G401 (cell line): ENCODE measurements at places on chromosomes 11 and 22.

- no peak for DNase-seq
These were observed 15.1 kb downstream of the LIMK2 start for GRCh38 chr22:31227186-31227585.

DNA sequence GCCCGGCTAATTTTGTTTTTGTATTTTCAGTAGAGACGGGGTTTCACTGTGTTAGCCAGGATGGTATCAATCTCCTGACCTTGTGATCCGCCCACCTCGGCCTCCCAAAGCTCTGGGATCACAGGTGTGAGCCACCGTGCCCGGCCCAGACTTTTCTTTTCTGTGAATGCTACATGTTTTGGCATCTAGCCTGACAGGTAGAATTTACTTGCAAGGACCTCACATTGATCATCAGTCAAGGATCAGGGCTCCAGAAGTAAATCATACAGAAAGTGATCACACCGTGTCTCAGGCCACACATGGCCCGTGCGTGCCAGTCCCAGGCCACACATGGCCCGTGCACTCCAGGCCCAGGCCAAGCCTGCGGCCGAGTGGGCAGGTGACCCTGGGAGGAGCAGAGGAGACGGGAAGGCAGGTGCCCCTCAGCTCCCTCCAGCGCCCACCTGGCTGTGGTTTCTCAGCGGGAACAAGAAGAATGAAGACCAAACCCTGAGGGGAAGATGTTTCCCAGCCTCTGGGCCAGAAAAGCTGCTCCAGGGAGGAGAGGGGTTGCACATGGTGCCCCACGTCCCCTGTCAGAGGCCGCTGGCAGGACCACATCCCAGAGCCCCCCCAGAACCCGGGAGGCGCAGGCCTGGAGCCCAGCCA lies 76.2 kb downstream of the BRD1 start:
- DNase-seq, result no peak

DNA sequence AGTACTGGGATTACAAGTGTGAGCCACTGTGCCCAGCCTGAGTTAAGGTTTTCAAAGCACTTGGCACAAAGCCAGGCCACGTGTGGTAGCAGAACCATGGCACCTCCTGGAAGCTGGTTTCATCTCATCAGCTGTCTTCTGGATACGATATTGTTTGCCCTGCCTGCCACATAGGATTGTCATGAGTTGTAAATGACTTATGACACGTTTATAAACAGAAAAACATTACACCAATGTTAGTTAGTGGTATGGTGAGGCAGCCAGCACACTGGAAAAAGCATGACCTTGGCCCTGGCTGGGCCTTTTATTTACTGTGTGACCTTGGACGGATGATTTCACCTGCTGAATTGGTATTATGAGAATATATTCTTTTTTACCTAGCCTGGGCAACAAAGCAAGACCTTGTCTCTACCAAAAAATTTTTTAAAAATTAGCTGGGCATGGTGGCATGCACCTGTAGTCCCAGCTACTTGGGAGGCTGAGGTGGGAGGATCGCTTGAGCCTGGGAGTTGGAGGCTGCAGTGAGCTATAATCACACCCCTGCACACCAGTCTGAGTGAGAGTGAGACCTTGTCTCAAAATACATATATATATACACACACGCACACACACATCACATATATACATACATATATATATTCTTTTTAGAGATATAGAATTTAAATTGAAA lies 24.0 kb upstream of the MYH9 start:
- DNase-seq, result no peak

DNA sequence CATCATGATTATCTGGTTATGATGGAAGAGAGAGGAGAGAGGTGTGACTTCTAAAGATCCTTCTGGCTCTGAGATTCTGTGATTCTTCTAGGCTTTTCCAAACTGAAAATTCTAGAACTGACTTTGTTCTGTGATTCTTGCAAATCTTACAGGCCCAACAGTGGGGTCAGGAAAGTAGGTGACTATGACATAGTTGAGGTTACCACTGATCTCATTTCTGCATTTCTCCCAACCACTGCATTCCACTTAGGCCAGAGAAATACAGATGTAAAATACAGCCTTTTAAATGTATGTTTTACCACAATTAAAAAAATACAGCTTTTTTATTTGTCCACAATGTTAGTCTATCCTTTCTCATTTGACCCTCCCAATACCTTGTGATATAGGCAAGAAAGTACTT lies 83.7 kb downstream of the STIM1 start:
- DNase-seq, result no peak

DNA sequence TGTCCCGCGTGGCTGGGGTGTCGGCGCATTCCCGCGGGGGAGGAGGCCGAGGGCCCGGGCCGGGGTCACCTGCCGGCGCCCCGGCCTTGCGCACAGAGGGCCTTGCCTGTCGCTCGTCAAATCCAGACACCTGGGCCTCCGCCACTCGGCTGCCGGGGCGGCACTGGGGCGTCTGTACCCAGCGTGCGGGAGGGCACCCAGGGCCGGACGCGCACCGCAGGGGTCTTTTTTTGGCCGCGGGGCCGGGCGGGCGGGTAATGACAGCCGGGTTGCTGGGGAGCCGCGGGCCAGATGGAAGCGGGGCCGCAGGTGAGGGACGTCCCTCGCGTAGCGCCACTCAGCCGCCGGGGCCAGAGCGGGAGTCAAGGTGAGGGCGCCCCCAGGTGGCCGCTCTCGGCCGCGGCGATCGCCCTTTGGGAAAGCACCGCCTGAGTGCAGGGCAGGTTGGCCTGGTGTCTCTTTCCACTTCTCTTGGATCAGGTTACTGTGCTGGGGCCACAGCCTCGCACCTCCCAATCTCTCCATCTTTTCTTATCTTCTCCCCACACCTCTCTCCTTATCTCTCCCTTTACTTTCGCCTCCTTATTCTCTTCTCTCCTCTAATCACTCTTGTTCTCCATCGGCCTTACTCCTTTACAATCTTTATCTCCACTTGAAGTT lies 3.5 kb downstream of the PHLDB1 start:
- DNase-seq, result peak; percentile 81

GRCh38 chr11:92848578-92848977 lies 120.9 kb upstream of the MTNR1B start:
- no peak for DNase-seq

DNA sequence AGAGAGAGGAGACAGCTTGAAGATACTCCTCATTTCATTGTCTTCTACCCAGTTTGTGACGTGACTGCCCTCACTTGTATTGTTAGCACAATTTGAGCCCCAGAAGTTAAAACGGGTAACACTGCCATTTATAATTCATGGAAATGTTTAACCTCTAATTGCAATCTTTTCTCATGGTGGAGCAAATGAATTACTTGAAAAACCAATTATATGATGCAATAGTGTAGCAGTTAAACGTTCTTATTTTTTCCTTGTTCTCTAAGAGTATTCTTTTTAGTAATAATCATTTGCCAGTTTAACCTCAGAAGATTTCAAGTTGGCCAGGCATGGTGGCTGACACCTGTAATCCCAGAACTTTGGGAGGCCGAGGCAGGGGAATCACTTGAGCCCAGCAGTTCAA lies 56.6 kb downstream of the CDON start:
- DNase-seq, result no peak

DNA sequence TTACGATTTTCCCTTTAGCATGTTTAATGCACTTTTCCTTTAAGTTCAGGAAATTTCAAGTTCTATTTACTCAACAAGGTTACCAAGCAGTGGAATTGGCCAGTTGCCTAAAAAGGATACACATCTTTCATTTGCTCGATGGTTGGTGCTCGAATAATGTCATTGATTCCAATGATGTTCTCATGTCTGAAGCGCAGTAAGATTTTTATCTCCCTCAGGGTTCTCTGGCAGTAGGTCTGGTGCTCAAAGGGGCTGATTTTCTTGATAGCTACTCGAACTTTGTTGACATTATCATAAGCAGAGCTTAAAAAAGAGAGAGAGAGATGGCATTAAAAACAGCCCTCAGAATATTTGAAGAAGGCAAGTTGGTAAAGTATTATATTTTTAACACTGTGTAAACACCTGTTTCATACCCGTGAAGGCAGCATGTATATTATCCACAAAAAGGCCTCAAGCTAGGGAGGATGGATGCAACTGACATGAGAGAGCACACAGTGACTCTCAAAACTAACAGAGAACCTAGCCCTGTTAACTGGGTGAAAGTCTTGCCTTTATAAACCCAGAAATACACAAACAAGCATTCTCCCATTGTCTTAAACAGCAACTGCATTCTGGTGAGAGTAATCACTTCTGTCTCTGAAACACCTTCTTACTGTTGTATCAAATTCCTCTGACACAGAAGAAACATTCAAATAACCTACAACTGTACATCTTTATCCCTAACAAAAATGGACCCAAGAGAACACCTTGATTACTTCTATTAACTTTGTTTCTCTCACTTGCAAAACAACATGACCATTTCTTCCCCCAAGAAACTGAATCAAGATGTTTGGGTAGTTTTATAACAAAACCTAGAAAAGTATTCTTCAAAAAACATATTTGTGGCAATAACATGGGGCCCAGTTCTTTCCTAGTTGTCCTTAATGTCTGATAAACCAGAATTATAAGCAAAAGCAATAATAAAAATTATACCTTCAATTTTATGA lies 59.6 kb downstream of the MAPK1 start:
- no peak for DNase-seq

GRCh38 chr22:29142116-29142515 lies 63.6 kb upstream of the EMID1 start:
- DNase-seq, result no peak

DNA sequence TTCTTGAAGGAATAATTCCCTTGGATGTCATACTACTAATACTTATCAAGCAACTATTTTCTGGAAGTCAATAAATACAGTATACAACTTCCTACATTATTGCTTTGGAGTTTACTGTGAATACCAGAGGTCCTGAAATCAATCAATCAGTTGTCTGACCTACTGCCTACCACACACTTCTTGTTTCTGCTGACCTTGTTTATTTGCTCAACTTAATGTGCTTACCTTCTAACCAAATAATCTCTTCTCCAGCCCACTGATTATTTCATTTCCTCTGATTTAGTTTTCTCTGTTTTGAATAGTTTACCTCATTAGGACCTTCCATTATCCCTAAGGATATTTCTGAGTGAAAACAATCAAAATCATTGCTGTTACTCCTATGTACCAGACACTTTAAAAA lies 523.6 kb upstream of the ARHGAP42 start:
- DNase-seq, result no peak

DNA sequence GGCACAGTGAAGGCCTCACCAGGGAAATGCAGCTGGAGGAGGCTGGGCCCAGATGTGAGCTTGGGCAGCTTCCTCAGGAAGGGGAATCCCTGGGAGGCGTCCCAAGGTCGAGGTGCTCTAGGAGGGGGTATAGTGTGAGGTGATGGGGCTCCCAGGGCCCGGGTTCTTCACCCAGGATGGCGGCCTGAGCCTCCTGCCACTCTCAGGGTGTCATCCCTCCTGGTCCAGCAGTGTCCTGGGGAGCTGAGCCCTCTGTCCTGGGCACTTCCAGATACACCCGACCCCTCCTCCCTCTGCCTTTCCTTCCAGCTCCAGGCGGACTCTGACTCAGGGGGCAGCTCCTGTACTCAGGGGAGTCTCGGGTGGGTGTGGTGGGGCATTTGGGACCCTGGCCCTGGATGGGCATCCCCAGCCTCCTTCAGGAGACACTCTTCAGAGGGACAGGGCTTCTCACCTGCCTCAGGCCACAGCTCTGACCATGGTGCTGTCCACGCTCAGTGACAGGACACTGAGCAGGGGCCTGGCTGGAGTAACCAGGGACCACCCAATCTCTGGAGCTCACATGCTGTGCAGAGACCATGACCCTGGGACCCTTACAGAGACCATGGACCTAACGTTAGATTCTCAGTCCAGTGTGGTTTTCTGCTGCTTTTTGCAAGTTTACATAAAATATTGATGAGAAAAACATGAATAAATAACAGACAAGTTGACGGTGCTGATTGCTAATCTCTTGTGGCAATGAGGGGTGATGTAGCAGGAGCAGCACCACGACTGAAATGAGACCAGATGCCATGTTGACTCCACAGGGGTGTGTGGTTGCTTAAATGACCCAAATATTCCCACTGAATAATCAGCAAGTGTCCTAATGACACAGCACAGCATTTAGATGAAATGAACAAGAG lies 101.9 kb downstream of the GGTLC2 start:
- peak; percentile 26 for DNase-seq

DNA sequence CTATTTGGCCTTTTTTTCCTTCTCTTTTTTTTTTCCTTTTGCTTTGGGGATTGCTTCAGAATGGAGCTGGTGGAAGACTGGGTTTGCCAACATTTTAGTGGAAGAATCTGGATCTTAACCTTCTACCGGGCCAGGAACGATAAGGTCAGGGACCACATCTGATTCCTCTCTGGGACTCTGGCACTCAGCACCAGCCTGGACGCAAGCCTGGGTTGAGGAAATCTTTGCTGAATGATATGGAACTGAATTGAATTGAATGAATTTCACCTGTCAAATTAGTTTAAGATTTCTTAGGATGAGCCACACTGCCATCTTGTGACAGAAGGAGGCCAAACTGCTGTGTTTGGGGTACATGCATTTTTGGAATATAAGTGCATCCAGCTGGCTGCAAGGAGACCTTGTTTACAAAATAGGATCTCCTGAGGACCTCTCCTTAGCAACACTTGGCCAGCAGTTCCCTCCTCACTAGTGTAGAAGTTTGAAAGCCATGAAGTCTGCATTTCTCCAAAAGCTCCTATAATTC lies 30.4 kb downstream of the TPBGL start:
- DNase-seq, result no peak

- DNase-seq, result no peak
These were observed at the start of gene PARVG for GRCh38 chr22:44180706-44181032. Gene PARVG, plus strand, starts transcription at chr22:44180925. Its CDS starts 2,405 bp downstream, at chr22:44183330.

GRCh38 chr22:50577987-50578775 lies at the start of gene CPT1B:
Gene CPT1B, minus strand, starts transcription at chr22:50578427. Its CDS starts 512 bp downstream, at chr22:50577915.
- no peak for DNase-seq

DNA sequence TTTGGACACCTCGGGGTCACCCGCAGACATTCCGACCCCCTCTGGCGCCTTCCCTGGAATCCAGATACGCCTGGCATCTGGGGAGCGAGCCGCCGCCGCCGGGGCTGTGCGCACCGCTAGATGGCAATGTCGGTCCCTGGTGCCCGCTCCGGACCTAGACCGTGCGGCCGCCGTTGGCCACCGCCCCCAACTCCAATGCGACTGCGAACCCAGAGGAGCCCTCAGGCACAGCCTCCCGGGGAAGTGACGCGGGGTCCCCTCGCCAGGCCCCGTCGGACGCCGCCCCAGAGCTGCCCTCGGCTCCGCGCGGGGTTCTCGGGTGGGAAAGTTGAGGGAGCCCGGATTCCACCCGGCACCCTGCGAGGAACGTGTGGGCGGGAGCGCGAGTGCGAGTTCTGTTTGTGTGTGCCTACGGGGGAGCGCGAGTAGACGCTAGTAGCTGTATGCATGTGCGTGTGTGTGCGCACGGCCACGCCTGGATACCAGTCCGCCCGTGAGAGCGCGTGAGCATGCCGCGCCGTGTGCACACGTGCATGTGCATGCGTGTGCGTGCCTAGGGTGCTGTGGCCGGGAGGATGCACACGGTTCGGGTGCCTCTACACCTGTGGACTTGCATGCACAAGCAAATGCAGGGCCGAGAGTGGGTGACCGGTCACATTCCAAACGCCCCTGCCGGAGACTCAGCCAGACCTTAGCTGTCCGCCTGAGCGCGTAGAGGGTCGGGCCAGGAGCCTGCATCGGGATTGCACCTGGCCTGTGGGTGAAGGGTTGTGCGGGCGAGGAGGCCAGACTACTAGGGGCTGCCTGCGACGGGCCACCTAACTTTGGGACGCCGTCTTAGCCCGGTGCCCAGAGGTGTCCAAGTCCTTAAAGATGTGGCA lies 1.9 kb downstream of the CHRM4 start:
- DNase-seq, result peak; percentile 61
